ENCODE measurements at places on chromosomes 7 and 10.

- no peak for DNase-seq
These were observed 76.2 kb downstream of the CDH23 start for GRCh38 chr10:71472912-71473311.

- no peak for DNase-seq
These were observed 100.9 kb downstream of the ITIH5 start for GRCh38 chr10:7565871-7566270.

DNA sequence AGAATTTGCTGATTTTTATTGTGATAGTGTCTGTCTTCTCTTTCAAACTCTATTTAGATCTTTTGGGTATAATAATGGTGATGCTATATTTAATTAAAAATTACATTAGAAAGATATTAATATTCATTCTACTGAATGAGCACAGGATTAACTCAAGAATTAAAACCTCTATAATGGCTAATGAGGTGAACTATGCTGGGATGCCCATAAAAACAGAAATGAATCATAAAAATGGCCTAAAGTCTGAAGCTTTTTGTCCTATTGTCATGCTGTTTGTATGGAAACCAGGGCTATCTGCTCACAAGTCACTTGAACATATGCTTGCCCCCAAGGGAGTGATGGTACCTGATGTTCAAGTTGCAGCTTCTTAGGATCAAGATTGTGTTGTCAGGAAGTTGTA lies 76.2 kb upstream of the ICA1 start:
- DNase-seq, result no peak

- DNase-seq, result no peak
These were observed 35.4 kb downstream of the UNC5B start for GRCh38 chr10:71247804-71248203.

- DNase-seq, result no peak
These were observed 87.4 kb downstream of the ELAPOR2 start for GRCh38 chr7:86972072-86972471.

DNA sequence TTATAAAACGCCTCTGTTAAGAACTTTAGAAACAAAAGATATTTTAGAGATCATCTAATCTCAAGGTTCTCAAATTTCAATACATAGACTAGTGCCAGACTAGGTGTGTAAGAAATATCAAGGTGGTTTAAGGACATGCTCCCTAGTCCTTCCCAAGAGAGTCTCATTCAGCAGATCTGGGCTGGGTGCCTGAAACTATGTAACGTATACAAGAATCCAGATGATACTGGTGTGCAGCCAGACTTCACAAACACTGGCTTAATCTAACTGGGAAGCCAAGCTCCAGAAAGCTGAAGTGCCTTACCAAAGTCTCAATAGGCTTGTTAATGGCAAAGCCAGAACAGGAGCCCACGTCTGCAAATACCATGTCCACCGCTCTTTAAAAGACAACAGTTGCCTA lies 105.0 kb upstream of the AMPH start:
- no peak for DNase-seq

DNA sequence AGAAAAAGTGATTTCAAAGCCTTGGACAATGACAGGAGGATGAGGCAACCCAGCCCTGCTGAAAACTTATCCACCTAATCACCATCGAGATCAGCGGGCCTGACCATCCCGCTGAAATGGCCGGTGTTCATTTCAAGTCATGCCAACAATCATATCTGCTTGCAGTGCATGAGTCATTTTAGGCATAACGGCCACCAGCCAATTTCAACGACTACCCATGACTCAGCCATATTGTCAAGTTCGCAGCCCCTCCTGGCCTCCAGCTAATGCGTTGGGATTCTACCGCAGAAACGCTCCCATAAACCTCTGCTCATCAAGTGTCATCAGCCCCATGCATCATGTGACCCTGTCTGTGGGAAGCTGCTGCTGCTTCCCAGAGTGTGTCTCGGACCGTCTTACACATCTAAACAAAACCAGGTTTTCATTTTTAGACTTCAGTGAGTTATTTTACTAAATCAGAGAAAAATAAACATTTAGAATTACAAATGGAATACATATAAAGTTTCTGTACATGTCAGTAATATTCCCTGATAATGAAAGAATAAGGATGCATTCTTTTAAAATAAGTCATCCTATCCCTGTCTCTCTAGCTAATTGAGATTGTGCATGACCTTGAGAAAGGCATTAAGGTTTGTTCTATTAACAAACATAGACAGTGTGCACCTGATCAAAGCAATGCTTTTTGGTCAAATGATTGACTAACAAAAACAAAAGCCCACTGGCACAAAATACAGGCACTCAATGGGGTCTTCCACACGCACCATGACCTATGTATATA lies 188.9 kb downstream of the ADAM12 start:
- DNase-seq, result no peak

- no peak for DNase-seq
These were observed 187.3 kb upstream of the AUTS2 start for GRCh38 chr7:69411018-69411417.

DNA sequence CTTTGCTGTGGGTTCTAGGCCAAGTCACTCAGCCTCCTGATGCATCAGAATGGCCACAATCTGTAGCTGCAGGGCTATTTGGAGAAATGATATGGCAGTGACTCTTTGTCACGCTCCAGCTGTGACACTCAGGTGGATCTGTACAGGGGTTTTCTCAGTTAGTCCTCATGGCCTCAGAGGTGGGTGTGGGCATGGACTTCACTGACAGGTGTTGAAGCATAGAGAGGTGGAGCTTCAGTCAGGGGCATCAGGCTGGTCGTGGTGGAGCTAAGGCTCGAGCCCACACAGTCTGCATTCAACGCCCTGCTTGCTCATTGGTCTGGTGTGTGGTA lies 21.2 kb downstream of the PALD1 start:
- no peak for DNase-seq

GRCh38 chr10:132387764-132388210 lies 9.2 kb upstream of the PWWP2B start:
- peak; percentile 86 for DNase-seq

GRCh38 chr7:94297397-94297838 lies 97.3 kb upstream of the COL1A2 start:
- no peak for DNase-seq

DNA sequence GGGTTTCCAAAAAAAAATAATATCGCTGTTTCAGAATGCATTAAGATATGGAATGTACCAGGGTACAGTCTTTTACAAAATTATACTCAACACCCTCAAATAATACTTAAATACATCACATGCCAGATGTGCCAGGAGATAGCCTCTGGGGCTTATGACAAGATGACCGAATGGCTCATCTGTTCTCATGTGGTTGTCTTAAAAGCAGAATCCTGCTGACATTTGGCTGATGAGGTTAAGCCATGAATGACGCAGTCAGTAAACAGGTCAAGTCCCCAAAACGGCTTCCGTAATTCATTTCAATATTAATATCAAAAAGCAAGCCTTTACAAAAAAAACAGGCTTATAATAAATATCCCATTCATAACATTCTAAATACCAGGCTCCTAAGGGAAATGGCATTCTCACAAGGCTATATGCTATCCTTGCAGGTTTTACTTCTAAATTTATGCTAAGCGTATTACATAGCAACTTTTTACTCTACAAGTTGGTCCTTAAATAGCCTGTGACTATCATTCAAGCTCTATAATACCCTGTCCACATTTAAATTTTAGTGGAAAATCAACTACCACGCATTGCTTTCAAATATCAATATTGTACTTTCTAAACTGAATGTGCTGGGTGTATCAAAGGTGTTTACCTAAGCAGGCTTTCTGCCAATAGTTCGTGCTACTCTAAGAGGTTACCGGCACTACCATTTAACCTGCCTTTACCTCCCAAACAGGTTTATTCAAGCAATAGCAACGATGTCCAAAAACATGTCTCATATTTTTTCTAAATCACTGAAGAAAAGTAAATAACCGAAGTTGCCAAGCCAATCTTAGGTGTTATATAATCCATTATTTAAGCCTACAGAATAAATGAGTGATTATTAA lies 15.6 kb downstream of the SMURF1 start:
- no peak for DNase-seq

- DNase-seq, result no peak
These were observed 45.1 kb upstream of the LRRC4 start for GRCh38 chr7:128076196-128076795.

GRCh38 chr10:59047957-59048618 lies 128.4 kb upstream of the PHYHIPL start:
- DNase-seq, result no peak

DNA sequence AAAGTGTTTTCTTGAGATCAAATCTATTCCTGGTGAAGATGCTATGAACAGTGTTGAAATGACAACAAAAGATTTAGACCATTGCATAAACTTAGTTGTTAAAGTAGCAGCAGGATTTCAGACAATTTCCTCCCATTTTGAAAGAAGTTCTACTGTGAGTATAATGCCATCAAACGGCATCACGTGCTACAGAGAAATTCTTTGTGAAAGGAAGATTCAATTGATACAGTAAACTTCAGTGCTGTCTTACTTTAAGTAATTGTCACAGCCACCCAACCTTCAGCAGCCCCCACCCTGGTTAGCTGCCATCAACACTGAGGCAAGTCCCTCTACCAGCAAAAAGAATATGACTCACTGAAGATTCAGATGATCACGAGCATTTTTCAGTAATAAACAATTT lies 115.2 kb downstream of the TES start:
- no peak for DNase-seq

DNA sequence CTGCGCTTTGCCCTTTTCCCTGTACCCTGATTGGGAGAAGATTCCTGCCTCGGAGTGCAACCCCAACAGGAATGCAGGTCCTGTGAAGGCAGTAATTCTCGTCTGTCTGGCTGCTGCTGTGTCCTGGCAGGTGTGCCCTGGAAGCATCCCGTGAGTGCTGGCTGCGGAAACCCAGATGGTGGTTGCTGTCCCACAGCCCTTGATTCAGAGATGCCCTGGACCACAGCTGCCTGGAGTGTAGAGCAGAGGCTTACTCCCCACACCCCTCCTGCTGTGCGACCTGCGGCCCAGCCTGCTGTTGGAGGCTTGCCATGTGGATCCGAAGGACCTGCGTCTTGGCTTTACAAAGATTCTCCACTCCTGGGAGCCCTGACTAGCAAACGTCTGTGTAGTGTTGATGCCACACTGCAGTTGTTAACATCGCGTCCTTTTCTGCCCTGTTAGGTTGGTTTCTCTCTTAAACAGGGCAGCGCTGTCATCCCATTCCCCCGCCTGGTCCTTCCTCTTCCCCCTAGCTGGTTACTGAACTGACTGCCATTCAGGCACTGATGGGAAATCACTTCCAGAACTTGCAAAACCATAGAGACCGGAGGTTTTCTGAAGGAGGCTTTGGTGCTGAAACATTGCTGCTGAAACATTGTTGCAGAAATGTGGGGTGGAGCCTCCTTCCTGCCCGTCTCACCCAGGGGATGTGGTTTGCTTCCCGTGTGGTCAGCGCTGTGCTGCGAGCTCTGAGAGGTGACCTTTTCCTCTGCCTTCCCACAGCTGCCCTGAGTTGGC lies 53.3 kb downstream of the DNAJB6 start:
- peak; percentile 20 for DNase-seq

GRCh38 chr10:52170776-52171175 lies 143.3 kb upstream of the DKK1 start:
- DNase-seq, result no peak

DNA sequence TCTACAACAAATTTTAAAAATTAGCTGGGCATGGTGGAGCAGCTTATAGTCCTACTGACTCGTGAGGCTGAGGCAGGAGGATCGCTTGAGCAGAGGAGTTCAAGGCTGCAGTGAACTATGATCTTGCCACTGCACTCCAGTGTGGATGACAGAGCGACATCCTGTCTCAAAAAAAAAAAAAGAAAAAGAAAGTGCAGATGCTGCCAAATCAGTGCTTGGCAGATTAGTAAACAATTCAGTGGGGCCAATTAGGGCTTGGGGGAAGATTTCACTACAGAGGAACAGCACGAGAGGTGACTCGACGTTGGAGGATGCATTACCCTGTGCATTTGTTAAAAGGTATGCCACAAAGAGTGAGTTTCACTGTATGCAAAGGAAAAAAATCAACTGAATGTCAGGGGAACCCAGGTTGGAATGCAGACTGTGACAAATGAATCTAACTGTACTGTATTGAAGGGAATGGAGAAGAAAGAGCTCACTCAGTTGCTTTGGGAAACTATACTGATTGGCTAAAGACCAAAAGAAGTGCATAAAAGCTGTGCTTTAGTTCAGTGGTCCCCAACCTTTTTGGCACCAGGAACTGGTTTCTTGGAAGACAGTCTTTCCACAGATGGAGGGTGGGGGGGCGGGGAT lies 31.6 kb downstream of the GARIN1A start:
- no peak for DNase-seq

DNA sequence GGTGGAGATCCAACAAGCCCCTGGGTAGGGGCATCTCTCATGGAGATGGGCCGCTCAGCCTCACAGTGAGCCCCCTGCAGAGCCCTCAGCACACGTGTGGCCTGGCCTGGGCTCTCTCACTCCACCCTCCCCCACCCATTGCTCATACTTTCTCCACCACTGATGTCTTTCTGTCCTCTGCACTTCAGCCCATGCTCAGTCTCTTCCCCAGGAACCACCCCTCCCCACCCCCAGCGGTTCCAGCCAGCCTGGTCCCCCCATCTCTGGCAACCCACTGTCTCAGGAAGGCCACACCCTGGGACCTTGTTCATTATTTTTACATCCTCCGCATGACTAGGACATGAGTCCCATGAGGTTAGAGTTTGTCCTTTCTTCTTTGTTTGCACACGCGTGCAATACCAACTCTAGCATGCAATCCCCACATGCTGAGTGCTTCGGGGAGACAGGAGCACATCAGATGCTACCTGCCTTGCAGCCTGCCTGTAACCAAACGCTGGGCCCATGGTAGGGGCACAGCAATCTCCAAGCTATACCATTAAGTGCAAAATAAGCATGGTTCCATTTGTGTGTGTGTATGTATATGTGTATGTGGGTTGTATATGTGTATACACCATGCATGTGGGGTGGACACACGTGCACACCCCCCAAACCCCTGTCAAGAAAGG lies 408.4 kb upstream of the FOXK1 start:
- no peak for DNase-seq

DNA sequence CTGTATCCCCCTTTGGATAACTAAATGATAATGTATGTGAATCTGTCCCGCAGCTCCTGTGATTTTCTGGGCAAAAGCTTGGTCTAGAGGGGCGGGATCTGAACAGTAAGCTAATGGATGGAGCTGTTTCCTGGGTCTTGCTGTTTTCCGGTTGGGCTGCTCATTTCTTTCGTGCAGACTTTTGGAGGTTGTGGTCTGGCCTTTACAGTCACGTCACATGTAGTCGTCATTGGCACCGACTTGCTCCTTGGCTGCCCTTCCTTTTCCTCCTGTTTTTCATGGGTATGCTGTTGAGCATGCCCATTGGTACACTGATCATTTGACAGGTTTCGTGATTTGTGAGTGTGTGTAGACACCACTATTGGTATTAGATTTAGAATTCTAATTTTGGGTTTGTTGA lies 2.0 kb downstream of the FBH1 start:
- no peak for DNase-seq

Data from activated T-cell treated with anti-CD3 and anti-CD28 coated beads, Interleukin-2, amount 50 U/mL, for 1 hour (primary cell).